Sciatic nerve (tissue), 2 donors: ENCODE measurements at places on chromosomes 5 and 9.

DNA sequence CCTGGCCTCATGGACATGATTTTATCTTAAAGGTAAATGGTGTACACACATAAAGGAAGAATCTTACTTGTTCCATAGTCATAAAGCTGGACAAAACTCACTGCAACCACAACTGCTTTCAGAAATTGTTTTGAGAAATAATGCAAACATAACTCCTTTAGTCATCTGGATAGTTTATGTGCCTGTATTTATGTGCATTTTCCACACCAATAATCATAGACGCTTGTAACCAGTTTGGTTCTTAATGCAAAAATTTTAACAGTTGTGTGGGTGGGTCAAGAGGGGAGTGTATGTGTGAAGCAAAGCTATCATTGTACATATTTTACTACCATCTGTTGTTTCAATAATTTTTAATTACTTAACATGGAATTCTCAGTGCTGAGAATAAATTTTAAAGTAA is 80.1 kb downstream of the EFNA5 start:
- no peak for DNase-seq

- no peak for DNase-seq
Measured at GRCh38 chr9:106816524-106816923, 46.4 kb upstream of the ZNF462 start.

DNA sequence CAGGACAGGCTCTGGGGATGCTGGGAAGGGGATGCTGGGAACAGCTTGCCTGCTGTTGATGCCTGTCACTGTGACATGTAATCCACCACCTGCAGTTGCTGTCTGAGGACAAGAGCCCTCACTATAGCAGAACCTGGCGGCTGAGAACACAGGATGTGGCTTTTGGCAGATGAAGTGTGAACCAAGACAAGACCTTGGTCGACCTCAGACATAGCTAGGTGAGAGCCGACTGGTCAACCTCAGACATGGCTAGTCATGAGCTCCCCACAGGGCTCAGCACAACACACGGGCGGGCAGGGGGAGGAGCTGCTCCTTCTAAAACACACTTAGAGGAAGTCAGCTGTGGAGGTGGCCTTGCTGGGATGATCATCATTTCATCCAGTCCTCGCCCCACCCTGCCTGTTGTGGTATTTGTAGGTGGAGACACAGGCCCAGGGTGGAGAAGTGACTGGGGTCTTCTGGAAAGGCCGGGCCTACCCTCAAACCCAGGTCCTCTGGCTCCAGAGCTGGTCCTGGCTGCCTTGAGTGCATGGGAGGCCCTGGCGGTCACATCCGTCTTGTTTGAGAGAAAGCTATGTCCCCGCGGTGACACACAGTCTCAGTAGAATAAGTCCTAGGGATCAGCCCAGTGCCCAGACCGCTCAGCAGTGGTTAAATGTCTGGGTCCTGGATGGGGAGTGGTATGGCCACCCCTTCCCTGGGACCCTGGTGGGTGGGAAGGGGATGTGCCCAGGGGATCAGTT is 6.1 kb downstream of the SUSD3 start:
- no peak for DNase-seq

- no peak for DNase-seq
Measured at GRCh38 chr5:31511305-31511704, 20.6 kb downstream of the DROSHA start.
